LNCaP clone FGC (cell line): ENCODE measurements at places on chromosomes 12 and 14.

DNA sequence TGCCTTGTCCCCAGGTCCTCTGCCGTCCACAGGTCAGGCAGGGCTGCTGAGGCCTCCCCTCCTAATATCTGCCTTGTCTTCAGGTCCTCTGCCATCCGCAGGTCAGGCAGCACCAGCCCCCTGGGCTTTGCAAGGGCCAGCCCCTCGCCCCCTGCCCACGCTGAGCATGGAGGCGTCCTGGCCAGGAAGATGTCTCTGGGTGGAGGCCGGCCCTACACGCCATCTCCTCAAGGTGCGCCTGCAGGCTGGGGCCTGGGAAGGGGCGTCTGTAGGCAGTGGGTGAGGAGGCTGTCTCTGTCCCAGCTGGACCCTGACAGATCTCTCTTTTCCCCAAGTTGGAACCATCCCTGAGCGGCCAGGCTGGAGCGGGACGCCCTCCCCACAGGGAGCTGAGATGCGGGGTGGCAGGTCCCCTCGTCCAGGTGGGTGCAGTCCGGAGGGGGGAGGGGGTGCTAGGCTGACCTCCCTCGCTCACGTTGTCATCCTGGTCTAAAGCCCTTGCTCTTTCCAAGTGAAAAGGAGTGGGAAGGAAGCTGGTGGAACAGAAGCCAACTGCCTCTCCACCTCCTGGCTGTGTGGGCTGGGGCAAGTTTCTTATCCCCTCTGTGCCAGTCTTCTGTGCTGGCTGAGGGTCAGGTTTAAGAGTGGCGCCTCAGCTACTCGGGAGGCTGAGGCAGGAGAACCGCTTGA is 13.9 kb upstream of the PUS1 start:
- DNase-seq = no peak

- DNase-seq = peak; percentile 66
Measured at GRCh38 chr12:89212339-89212771, 139.9 kb downstream of the DUSP6 start.

DNA sequence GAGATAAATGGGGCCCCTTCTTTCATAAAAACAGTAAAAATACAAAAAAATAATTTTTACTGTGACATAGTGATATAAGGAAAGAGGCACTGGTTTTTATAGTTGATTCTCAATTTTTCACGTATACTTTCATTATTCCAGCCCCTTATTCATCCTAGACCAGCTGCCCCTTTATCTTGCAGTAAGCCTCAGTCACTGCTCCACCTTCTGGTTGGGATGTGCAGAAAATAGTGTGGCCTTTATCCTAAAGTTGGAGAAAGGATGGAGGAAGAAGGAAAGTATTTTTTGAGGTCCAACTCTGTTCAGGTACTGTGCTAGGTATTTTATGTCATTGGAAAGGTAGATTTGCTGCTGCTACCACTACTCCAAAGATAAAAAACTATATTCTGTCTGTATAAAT is 172.7 kb downstream of the ANO6 start:
- DNase-seq = no peak

DNA sequence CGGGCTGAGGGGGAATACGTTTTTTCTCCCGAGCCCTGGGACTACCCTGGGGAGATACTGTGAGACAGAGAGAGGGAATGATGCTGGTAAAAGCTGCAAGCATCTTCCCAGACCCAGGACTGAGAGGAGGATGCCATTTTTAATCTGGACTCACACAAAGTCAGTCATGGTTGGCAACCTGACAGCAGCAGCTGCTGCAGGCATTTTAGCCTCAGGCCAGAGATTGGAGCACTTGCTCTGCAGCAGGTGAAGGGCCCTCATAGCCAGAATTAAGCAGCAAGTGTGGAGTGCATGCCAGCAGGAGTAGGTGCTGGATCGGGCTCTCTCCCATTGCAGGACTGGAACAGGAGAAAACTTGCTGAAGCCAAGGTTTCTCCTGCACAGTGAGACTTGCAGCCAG is 361.1 kb upstream of the CLEC14A start:
- DNase-seq = no peak

GRCh38 chr14:89331398-89331797 is 85.6 kb downstream of the FOXN3 start:
- DNase-seq = no peak
